ENCODE measurements at places on chromosomes 4 and X. TPM values are rescaled to one million over a fixed set of nuclear protein-coding genes. Genes with fewer than 3 reads are reported as not detected.

UGT2B15 gene
- not detected for total RNA-seq

MAGED4 gene
- 1.2 TPM for total RNA-seq

SOWAHB gene
- not detected for total RNA-seq

MYL5 gene
- 14.0 TPM for total RNA-seq

PDZD4 gene
- 0.88 TPM for total RNA-seq

TSPAN5 gene
- total RNA-seq: 21.8 TPM

CENPE gene
- 52.4 TPM for total RNA-seq

TRIM2 gene
- 0.10 TPM for total RNA-seq

LRRC66 gene
- 0.28 TPM for total RNA-seq

- H3K27me3 ChIP-seq: no peaks in the 10 kb centered on the region
- no peak overlapping the region for H3K4me3 ChIP-seq
- no peaks in the 10 kb centered on the region for H3K36me3 ChIP-seq
- no peak overlapping the region for H3K27ac ChIP-seq
- no peaks in the 10 kb centered on the region for H3K4me1 ChIP-seq
Measured at GRCh38 chrX:110402091-110402849, 43.6 kb downstream of the RTL9 start.

DNA sequence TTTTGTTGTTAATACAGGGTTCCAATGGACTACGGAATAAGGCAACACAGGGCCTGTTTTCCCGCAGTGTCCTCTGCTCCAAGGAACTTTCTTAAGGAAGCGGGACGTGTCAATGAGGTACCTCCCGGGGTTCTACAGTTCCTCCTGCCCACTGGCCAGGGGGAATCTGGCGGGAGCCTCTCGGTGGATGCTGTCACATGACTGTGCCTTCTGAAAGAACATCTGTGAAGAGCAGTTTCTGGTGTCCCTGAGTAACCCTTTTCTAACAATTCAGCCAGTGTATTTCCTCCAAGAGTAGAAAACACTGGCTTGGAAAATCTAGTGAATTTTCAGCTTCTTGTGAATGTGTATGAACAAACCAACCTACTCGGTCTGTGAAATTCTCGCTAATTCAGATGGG lies 32.7 kb downstream of the MFAP3L start:
- no peak for DNase-seq
- H3K4me3 ChIP-seq: no peak overlapping the region
- H3K27ac ChIP-seq: no peak overlapping the region
- H3K27me3 ChIP-seq: peaks cover 1% of the 10 kb centered on the region

- no peak for DNase-seq
- peak within 1 kb of the TSS; percentile 25 for H3K4me3 ChIP-seq
- no peaks in the 10 kb centered on the region for H3K36me3 ChIP-seq
- peaks cover 69% of the 10 kb centered on the region for H3K27me3 ChIP-seq
Measured at GRCh38 chr4:94757192-94758140, at the start of gene BMPR1B. Gene BMPR1B, plus strand, starts transcription at chr4:94757955. Its CDS starts 346,470 bp downstream, at chr4:95104425.

DNA sequence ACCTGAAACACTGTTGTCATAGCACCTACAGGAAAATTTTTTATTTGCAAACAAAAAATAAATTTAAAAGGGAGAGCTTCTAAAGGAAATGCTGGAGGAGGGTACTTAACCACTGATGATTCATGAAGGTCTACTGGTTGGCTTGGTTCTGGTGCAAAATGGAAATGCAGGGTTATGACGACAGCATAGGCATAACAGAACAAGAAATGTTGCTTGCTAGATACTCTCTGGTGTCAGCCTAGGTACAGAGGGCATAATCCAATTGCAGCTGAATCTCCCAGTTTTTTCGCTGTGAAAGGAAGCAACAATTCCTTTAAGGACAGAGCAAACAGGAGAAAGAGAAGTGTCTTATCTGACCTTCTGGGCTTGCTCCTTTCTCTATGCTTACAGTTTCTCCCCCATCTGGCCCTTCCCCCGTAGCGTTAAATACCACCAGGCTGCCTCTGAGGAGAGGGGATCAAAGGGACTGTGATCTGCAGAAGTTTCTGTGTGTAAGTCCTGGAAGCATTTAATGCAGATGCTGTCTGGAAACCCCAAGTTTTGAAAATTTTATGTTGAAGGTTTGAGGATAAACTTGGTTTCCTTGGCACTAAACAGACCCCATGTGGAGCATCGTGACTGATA lies 23.7 kb upstream of the CASK start:
- H3K4me3 ChIP-seq: no peak overlapping the region
- no peaks in the 10 kb centered on the region for H3K27me3 ChIP-seq
- H3K4me1 ChIP-seq: peaks cover 5% of the 10 kb centered on the region
- H3K36me3 ChIP-seq: no peaks in the 10 kb centered on the region

GRCh38 chr4:169689681-169690080 lies 68.1 kb downstream of the HPF1 start:
- no peak overlapping the region for H3K27ac ChIP-seq
- H3K4me1 ChIP-seq: no peaks in the 10 kb centered on the region
- H3K27me3 ChIP-seq: no peaks in the 10 kb centered on the region
- no peak for DNase-seq
- peaks cover 22% of the 10 kb centered on the region for H3K36me3 ChIP-seq

- H3K36me3 ChIP-seq: no peaks in the 10 kb centered on the region
- DNase-seq: peak; percentile 7
- H3K4me1 ChIP-seq: no peaks in the 10 kb centered on the region
- no peak overlapping the region for H3K27ac ChIP-seq
- peaks cover 2% of the 10 kb centered on the region for H3K27me3 ChIP-seq
Measured at GRCh38 chr4:8922481-8922880, 50.8 kb upstream of the HMX1 start.

GRCh38 chrX:11180571-11180970 lies 69.4 kb downstream of the HCCS start:
- DNase-seq: no peak
- H3K4me3 ChIP-seq: no peak overlapping the region
- H3K27me3 ChIP-seq: no peaks in the 10 kb centered on the region
- H3K4me1 ChIP-seq: no peaks in the 10 kb centered on the region
- no peaks in the 10 kb centered on the region for H3K36me3 ChIP-seq
- no peak overlapping the region for H3K27ac ChIP-seq

GRCh38 chr4:10354225-10354624 lies 103.0 kb downstream of the ZNF518B start:
- H3K27ac ChIP-seq: no peak overlapping the region
- no peak for DNase-seq
- no peak overlapping the region for H3K4me3 ChIP-seq
- H3K4me1 ChIP-seq: no peaks in the 10 kb centered on the region
- H3K27me3 ChIP-seq: peaks cover 9% of the 10 kb centered on the region
- no peaks in the 10 kb centered on the region for H3K36me3 ChIP-seq

DNA sequence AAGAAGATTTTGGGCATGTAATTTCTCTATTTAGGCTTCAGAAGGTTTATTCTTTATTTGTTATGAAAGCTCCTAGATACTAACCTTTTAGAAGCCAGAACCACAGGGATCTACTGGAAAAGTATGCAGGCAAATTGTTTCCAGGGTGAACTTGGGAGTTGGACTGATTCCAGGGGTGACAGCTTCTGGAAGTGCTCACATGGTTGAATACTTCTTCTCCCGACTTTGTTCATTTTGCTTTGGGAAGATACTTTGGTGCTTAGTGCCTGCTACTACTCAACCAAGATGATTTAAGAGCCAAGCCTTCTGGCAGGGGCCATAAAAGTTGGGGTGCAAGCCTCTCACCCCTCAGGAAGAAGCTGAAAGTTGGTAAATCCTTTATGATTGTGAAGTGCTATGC lies 445.6 kb downstream of the ACTRT1 start:
- no peaks in the 10 kb centered on the region for H3K4me1 ChIP-seq
- no peaks in the 10 kb centered on the region for H3K27me3 ChIP-seq
- no peak for DNase-seq
- H3K27ac ChIP-seq: no peak overlapping the region
- H3K36me3 ChIP-seq: no peaks in the 10 kb centered on the region

DNA sequence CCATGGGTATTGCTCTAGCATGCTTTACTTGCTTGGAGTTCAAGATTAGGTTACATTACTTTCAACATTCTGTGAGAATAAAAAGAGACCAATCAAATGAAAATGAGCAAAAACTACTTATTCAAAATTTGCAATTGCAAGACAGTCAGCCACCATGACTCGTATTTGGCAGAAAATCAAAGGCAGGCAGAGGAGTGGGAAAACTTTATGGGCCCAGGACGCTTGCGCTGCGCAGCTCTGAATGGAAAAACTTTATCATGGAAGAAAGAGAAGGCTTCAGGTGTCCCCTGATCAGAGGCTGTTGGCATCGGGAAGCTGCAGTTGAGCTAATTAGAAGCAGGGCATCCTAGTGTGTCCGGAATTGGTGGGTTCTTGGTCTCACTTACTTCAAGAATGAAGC lies 250.6 kb downstream of the USP46 start:
- no peaks in the 10 kb centered on the region for H3K4me1 ChIP-seq
- no peak for DNase-seq

- peaks cover 25% of the 10 kb centered on the region for H3K4me1 ChIP-seq
- no peak overlapping the region for H3K27ac ChIP-seq
- peaks cover 63% of the 10 kb centered on the region for H3K36me3 ChIP-seq
- H3K4me3 ChIP-seq: no peak overlapping the region
Measured at GRCh38 chr4:80188801-80189458, 8.4 kb upstream of the PRDM8 start.

DNA sequence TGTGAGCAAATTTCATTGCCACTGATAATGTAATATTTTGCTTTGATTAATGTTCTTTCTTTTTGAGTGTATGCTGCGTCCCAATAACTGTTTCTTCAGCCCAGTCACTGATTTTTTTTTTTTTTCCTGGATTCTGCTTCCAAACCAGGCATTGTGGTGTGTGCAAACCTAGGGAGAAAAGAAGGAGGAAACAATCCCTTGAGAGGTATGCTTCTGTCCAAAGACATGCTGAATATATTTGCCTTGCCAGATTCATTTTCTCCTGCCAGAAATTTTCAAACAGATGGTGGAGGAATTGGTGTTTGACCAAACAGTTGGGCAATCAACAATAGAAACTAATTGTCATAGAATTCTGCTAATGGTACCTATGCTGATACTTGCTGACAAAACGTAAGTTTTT lies 753.6 kb downstream of the RPA4 start:
- peaks cover 1% of the 10 kb centered on the region for H3K27me3 ChIP-seq
- H3K4me1 ChIP-seq: peaks cover 3% of the 10 kb centered on the region
- no peak for DNase-seq
- H3K27ac ChIP-seq: no peak overlapping the region
- H3K36me3 ChIP-seq: no peaks in the 10 kb centered on the region
- no peak overlapping the region for H3K4me3 ChIP-seq

DNA sequence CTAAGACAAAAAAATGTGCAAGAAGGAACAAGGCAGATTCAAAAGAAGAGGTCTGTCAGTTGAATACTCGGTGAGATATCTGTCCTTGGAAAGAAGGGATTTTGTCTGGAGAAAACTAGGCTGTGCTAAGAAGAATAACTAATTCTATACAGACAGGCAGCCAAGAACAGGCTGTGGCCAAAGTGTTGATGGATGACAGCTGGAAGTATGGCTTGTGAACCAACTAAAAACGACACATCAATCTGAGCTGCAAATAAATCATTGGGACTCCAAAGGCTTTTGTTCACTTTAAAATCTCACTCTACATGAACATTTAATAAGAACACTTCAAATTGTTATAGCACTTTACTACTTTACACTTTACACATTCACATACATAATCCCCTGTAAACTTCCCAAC lies 70.5 kb upstream of the IGSF1 start:
- H3K27ac ChIP-seq: no peak overlapping the region
- H3K4me1 ChIP-seq: no peaks in the 10 kb centered on the region
- DNase-seq: no peak
- no peaks in the 10 kb centered on the region for H3K36me3 ChIP-seq
- H3K4me3 ChIP-seq: no peak overlapping the region
- H3K27me3 ChIP-seq: no peaks in the 10 kb centered on the region
